ENCODE measurements at places on chromosomes 7 and 10.

DNA sequence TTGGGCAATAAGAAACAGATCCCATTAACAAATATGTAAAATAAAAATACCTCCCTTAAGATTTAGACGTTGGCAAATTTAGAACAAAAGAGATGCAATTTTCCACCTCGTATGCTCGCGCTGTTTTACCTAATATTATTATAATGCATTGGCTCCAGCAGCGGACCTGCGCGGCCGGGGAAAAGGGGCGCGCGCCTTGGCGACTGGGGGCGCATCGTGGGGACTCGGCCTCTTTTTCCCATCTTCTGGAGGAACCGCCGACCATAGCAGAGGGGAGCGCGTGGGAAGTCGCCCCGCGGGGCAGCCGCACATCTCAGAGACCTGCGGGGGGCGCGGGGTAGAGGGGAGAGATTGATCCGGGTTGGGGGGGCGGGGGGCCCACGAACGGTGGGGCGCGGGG is 139.4 kb upstream of the MKI67 start:
- no peak for DNase-seq

DNA sequence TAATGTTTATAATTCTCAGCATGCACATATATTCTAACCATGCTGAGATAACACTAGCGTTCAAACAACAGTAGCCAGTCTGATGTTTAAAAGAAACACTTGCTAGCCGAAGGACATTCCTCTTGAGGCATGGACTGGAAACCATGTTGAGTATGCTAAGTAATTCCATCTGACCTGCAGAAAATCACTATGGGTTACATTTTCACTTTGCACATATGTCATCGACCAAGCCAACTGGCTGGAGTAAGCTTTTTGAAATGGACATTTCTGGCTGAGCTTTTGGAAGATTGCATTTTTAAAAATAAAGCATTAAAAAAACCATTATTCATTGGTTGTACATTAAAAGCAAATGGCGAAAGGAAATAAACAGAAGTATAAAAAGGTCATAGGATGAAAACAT is 88.2 kb downstream of the BBS9 start:
- DNase-seq = no peak

DNA sequence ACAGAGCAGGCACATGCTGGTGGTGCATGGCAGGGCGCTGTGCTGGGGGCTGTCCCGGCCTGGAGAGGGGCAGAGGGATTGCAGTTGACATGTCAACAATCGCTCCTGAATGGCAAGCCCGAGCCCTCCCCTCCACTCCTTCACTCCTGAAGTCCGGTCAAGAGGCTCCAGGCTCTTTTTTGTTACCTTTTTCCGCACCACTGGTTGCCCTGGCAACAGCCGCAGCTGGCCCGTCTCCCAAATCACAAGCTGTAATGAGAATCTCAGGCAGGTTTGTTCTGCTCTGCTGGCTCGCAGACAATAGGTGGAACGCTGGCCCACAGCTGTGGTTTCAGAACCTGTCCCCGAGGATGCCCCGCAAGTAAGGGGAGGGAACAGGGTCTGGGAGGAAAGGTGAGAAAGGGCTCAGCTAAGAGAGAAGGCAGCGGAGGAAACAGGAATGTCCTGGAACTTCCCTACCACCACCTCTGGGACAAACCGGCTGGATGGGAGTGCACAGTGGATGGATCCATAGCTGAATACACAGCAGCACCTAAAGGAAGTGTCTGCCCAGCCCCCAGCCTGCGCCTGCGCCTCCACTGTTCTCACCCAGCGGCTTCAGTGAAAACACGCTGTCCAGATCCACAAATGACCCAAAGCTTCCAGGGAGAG is 58.9 kb downstream of the CALML3 start:
- no peak for DNase-seq

GRCh38 chr10:132512052-132512442 is 25.5 kb upstream of the INPP5A start:
- DNase-seq = no peak

DNA sequence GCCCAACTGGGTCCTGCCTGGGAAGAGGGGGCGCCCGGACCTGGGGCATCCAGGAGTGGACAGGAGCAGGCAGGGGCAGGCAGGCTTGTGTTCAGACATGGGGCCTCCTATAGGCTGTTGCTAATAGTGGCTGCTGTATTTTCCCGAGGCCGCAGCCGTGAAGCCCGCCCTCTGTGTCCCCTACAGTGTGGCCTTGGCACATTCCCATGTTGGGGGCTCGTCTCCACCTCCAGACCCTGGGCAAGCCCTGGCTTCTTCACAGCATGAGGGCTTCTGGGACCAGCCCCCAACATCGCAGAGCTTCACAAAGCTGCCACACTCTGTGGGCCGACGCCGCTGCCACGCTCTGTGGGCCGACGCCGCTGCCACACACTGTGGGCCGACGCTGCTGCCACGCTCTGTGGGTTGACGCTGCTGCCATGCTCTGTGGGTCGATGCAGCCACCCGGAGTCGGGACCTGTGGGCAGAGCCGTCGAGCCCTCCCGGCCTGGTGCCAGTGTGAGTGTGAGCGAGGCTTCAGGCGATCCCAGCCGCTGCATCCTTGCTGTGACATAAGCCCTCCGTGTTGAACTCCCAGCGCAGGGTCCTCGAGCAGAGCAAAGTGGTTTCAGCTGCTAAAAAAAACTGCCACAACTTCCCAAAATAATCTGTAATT is 109.0 kb downstream of the INPP5A start:
- DNase-seq = no peak

GRCh38 chr7:138727336-138728099 is 26.4 kb upstream of the SVOPL start:
- no peak for DNase-seq

- no peak for DNase-seq
Observed at GRCh38 chr10:14118953-14119352, 211.8 kb downstream of the FRMD4A start.

DNA sequence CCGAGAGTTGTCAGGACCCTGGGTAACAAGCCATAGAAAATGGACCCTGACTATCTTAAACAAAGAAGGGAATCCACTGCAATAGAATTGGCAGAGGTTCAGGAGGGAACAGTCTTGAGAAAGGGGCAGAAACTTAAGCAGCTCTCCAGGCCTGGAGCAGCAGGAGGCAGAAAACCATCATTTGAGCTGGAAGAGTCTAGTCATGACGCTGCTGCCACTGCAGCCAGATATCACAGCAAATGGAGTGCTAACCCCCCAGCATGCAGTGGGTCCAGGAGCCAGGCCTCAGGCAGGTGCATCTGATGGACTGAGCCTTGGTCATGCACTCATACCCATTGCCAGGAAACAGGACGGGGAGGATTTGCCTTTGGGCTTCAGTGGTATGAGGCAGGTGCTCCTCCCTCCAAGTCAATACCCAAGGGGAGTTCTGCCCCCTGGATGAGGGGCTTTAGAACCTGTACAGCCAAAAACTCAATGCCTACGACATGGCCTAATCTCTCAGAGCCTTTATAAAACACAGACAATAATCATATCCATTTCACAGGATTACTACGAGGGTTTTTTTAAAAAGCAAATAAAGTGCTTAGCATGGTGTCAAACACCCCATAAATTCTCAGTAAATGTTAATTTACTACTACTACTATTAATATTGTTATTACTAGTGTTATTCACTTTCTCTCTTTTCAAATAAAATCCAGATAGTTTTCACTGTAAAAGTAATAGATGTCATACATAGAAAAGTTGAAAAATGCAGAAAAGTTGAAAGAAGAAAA is 30.7 kb downstream of the DUSP5 start:
- no peak for DNase-seq

GRCh38 chr7:148042935-148043631 is 547.5 kb upstream of the C7orf33 start:
- DNase-seq = no peak

DNA sequence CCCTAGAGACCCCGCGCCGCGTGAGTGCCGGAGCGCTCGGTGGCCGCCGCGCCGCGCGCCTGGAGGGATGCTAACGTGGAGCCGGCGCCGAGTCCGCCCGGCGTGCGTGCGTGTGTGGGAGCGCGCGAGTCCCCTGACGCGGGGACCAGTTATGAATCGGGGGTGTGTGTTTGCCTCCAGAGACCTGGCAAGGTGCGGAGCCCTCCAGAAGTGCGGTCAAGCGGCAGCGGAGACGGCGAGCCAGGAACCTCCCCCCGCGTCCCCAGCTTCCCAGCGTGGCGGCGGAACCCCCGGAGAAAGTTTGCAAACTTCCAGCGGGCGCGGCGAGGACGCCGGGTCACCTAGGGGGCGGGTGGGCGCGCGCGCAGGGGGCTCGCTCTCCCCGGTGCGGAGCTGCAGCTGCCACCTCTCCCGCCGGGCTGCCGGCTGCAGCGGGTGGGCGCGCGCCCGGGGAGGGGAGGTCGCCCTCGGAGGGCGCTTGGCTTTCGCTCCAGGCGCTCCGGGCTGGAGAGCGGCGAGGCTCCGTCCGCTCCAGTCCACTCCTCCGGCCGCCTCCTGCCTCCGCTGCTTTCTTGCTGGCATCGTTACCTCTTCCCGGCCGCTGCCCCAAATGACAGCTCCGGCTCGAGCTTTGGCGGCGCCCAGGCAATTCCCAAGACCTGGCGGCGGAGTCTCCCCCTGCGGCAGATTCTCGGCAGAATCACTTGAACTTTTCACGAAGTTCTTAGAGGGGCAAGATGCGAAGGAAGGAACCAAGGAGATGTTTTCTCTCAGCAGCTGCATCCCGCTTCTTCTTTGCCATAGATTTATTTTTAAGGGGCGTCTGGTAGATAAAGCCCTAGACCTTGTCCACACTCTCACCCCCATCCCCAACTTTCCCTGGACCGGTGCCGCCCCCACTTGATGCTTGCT is 2.3 kb upstream of the CREB5 start:
- DNase-seq = no peak

DNA sequence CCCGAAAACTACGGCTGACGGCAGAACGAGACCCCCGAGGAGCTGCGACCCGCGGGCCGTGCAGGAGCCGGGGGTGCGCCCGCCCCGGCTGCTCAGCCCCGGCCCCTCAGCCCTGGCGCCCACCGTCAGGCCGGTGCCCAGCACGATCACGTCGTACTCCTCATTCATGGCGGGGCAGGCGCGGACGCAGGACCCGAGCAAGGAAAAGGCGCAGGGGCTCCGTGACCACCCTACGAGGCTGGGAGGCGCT is 218 bp downstream of the GDI2 start:
- DNase-seq = no peak

- DNase-seq = no peak
Observed at GRCh38 chr10:69636626-69637605, 6.9 kb downstream of the FAM241B start.

DNA sequence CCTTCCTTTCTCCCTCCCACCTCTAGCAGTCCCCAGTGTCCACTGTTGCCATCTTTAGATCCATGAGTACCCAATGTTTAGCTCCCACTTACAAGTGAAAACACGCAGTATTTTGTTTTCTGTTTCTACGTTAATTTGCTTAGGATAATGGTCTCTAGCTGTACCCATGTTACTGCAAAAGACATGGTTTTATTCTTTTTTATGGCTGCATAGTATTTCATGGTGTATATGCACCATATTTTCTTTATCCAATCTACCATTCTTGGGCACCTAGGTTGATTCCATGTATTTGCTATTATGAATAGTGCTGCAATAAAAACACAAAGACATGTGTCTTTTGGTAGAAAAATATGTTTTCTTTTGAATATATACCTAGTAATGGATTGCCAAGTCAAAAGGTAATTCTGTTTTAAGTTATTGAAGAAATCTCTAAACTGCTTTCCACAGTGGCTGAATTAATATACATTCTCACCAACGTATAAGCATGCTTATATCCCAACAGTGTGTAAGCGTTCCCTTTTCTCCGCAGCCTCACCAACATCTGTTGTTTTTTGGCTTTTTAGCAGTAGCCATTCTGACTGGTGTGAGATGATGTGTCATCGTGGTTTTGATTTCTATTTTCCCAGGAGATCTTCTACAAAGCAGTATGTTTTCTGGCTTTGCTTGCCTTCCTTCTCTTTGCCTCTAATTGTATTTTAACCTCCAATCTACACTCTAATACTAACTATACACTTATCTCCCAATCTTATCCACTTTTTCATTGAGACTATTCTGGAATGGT is 179.5 kb upstream of the PHF14 start:
- no peak for DNase-seq

GRCh38 chr10:124283949-124284250 is 134.8 kb downstream of the OAT start:
- no peak for DNase-seq

GRCh38 chr10:118271671-118272070 is 70.5 kb downstream of the FAM204A start:
- no peak for DNase-seq

GRCh38 chr7:29086545-29086944 is 59.8 kb downstream of the CPVL start:
- DNase-seq = no peak

GRCh38 chr10:3807211-3807927 is 22.4 kb upstream of the KLF6 start:
- no peak for DNase-seq

GRCh38 chr10:70456164-70456563 is 14.7 kb upstream of the NODAL start:
- DNase-seq = no peak

GRCh38 chr7:41599760-41600159 is 103.1 kb downstream of the INHBA start:
- no peak for DNase-seq

DNA sequence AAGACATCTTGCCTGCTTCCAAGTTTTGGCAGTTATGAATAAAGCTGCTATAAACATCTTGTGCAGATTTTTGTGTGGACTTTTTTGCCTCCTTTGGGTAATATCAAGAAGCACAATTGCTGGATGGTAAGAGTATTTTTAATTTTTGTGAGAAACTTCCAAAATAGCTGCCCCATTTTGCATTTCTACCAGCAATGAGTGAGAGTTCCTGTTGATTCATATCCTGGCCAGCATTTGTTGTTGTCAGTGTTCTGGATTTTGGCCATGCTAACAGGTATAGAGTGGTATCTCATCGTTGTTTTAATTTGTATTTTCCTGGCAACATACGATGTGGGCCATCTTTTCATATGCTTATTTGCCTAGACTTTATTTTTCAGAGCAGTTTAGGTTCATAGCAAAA is 53.9 kb downstream of the BTAF1 start:
- DNase-seq = no peak
